GM04504 (cell line): ENCODE measurements at places on chromosomes 2 and 18.

DNA sequence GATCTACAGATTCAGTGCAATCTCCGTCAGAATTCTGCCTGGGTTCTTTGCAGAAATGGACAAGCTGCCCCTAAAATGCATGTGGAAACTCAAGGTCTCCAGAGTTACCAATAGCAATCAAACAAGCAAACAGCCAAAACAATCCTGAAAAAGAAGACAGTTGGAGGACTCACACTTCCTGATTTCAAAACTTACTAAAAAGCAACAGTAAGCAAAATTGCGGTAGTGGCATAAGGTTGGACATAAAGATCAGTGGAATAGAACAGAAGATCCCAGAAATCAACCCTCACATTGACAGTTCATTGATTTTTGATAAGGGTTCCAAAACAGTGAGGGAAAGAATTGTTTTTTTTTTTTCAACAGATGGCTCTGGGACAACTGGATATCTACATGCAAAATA is 59.7 kb downstream of the NPPC start:
- no peak for DNase-seq

GRCh38 chr18:74451148-74451547 is 6.0 kb downstream of the DIPK1C start:
- no peak for DNase-seq

DNA sequence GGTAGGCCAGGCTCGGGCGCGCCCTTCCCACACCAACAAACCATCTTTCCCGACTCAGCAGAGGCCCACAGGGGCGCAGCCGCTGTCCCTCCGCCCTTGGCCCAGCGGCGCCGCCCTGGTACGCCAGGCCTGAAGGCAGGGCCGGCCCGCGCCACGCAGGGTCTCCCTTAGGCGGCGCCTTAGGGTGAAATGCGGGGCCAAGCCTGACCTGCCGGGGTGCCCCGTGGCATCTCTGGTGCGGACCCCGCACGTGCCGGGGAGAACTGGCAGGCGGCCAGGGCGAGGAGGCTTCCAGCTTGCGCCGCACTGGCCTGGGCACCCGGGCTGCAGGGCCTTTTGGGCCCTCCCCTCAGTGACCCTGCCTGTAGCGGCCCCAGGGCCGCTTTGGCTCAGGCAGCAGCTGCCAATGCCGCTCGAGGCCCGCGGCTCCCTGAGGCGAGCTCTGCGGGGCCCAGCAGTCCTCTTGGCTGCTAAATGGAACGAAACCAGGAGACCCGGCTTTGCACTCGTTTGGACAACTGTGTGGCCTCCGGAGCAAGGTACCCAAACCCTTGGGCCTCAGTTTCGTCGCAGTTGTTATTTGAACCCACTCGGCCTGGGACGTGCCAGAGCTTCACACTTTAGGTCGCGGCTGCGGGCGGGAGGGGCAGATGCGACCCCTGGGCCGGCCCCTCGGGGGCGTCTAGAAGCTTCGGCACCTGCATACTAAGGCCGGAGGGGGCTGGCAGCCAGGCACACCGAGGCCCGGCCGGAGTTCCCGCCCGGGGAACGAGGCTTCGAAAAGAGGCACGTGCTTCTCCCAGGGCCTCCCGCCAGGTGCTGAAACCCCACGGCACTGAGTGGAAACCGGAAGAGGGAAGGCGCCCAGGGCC is 8.5 kb downstream of the OTX1 start:
- DNase-seq: no peak

GRCh38 chr2:200376513-200377354 is 70.2 kb downstream of the SPATS2L start:
- DNase-seq: no peak

- no peak for DNase-seq
Measured at GRCh38 chr2:205461169-205461568, 221.1 kb upstream of the NRP2 start.

DNA sequence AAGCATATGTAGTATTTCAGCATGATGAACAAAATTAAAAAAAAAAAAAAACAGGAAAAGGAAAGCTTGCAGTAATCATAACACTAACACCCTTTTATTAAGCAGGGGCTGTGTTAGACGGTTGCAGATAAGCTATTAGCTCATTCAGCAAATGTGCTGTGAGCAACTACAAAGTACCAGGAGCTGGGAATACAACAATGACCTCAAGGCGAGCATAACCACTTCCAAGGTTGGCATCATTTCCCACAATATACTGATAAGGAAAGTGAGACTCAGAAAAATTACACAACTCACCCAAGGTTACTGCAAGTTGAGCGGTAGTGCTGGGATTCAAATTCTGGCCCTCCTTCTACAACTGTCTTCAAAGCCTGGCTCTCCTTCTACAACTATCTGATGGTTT is 38.2 kb upstream of the ACTR3 start:
- DNase-seq: no peak

- DNase-seq: no peak
Measured at GRCh38 chr2:25597881-25598280, 75.5 kb downstream of the DTNB start.

- no peak for DNase-seq
Measured at GRCh38 chr2:223856021-223856420, 18.6 kb upstream of the AP1S3 start.

DNA sequence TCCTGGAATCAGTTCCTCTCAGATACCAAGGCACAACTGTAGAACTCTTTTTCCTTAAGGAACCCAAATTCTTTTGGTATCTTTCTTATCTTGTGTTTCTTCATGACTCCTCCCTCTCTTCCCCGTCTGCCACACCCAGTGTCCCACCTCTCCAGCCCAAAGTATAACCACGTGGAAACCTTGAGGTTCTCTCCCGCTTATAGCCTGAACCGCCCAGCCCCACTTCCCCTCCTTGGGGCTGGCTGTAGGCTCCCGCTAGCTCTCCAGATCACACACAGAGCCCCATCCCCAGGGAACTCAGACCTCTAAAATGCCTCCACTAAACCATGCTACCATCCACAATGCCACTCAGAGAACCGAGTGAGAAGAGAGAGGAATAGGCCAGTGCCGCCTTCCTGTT is 87.5 kb downstream of the MAPRE2 start:
- no peak for DNase-seq

DNA sequence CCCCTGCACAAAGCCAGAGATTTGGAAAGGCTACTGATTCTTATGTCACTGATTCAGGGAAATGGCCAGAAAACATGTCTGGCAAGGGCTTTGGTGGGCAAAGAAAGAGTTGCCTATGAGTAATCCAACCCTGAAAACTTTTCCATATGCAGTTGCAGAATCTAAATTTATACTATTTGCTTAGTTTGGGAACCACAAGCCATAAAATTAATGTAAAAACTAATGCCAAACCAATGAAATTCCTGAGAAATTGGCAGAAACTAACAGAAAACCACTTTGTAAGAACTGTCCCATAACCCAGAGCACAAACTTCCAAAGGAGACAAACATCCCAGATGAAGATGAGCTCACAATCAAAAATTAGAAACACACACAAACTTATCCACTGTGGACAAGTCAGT is 48.8 kb downstream of the TCF4 start:
- peak; percentile 68 for DNase-seq

DNA sequence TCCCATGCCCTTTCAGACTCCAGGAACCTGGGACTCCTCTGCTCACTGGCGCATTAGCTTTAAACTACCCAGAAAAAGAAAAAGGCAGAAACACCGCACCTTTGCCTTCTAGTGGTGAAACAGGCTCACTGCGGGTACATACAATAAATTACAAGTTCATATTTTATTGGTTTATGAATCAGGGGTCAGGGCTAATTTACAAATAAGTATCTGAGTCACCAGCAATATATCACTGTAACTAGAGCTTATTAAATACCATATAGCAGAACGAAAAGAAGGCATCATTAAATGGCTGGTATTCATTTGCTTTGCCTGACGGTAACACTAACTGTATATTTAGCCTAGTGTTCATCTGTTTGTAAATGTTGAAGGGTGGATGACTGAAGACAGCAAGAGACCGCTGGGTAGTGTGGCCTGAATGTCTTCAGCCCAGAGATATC is 26.9 kb upstream of the DTNB start:
- DNase-seq: peak; percentile 29

GRCh38 chr18:21391074-21391673 is 149.1 kb downstream of the GREB1L start:
- DNase-seq: peak; percentile 36

DNA sequence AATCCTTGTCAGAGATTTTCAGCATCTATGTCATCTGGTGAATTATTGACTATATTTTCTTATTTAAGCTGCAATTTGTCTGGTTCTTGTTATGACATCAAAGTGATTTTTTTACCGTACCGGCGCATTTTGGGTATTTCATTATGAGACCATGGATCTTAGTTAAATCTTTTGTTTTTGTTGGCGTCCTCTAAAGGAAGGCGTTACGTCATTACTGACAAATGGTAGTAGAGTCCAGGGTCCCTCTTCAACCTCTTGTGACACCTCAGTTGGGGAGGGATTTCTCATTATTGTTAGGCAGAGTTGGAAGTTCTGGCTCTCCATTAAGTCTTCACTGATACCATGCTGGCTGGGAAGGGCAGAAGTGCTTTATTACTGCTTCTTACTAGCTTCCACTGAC is 175.8 kb upstream of the MMADHC start:
- no peak for DNase-seq

DNA sequence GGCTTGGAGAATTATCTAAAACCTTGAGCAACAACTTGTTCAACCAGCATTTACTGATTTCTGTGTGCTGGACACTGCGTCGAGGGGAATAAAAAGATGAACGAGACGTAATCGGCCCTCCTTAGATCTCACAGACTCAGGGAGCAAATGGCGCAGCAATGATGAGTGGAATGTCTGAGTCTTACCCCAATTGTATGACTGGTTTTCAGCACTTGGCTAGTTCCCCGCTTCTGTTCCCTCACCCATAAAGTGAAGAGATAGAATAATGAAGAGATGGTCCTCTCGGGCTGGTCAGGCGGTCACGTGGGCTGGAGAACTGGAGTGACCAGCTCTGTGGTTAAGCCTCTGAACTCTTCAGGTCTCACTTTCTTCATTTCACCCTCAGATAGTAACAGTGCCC is 17.3 kb upstream of the GATA6 start:
- no peak for DNase-seq
